ENCODE measurements at places on chromosomes 16 and 17.
A peak's percentile ranks its signal among the peaks of the same experiment; 100 is the strongest.

GRCh38 chr16:72172105-72173034, at the start of gene PMFBP1:
Gene PMFBP1, minus strand, starts transcription at chr16:72172155. Its CDS starts 947 bp downstream, at chr16:72171208.
- DNase-seq = no peak

DNA sequence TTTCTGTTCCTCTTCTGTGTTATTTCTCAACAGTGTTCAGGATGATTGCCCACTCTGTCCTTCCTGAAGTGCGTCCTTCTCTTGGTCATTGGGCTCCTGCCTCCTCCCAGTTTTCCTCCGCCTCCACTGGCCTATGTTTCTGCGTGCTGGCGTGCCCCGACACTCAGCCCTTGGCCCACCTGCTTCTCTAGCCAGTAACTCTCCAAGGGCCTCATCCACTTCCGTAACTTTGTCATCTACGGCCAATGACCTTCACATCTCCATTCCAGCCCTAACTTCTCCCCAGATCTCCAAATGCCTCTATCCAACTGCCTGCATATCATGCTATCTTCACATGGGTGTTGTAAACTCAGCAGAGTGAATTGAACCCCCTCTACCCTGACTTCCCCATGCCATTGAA, 39.6 kb upstream of the RPL38 start:
- no peak for DNase-seq

- no peak for DNase-seq
These were observed 89.6 kb downstream of the CDH13 start for GRCh38 chr16:82716361-82716855.

GRCh38 chr16:30731411-30731810, 16.8 kb upstream of the PHKG2 start:
- DNase-seq = no peak

GRCh38 chr16:16038950-16039349, 89.5 kb downstream of the ABCC1 start:
- no peak for DNase-seq

DNA sequence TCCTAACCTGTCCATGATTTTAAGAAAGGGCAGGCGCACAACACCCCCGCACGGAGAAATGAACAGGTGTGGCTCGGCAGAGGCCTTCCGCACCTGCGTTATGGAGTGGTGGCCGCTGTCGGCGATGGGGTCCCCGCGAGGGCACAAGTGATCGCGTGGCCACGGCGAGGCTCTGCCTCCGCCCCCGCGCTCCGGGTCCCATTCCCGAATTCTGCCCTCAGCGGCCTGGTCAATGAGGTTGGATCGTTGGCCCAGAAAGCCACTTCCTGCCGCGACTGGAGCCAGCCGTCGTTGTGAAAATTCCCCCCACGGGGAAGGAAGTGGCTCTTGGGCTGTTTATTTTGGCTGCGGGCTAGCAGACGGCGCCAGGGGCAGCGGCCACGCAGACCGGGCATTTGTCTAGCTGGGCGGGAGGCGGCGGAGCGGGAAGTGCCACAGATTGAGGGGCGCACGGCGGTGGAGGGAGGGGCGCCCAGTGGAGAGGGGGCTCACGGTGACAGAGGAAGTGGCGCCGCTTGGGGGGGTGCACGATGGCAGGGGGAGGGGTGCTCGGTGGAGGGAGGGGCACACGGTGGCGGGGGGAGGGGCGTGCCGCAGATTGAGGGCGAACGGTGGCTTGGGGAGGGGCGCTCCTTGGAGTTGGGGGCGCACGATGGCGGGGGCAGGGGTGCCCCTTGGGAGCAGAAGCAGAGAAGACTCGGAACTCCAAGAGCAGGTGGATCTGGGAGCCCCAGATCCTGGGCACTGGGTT, 25.0 kb downstream of the MRC2 start:
- DNase-seq = peak; percentile 38

GRCh38 chr17:82756166-82756565, 4.3 kb downstream of the TBCD start:
- no peak for DNase-seq

DNA sequence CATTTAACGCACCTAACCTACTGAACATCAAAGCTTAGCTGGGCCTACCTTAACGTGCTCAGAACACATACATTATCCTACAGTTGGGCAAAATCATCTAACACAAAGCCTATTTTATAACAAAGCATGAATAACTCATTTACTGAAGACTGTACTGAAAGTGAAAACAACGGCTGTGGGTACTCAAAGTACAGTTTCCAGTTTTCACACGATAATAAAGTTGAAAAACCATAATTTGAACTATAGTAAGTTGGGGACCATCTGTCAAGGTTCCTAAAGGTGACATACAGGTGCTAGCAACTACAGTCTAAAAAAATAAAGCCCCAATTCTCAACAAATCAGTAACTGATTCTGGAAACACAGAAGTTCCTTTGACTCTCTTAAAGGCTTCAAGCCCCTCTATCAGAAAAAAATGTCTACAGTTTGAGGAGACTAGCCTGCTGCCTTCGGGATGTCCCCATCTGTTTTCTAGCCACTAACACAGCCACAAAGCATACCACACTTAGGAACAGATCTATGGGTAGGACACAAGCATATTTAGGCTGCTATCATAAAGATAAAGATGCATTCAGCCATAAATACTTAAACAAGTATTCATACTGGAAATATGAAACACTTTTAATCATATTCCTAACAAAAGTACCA, 71.3 kb downstream of the KANSL1 start:
- DNase-seq = no peak

GRCh38 chr17:32485261-32486110, 1.3 kb upstream of the CDK5R1 start:
- DNase-seq = no peak

GRCh38 chr17:73539166-73539565, 105.1 kb downstream of the SDK2 start:
- no peak for DNase-seq

GRCh38 chr16:85480727-85481101, 132.4 kb upstream of the GSE1 start:
- DNase-seq = no peak

DNA sequence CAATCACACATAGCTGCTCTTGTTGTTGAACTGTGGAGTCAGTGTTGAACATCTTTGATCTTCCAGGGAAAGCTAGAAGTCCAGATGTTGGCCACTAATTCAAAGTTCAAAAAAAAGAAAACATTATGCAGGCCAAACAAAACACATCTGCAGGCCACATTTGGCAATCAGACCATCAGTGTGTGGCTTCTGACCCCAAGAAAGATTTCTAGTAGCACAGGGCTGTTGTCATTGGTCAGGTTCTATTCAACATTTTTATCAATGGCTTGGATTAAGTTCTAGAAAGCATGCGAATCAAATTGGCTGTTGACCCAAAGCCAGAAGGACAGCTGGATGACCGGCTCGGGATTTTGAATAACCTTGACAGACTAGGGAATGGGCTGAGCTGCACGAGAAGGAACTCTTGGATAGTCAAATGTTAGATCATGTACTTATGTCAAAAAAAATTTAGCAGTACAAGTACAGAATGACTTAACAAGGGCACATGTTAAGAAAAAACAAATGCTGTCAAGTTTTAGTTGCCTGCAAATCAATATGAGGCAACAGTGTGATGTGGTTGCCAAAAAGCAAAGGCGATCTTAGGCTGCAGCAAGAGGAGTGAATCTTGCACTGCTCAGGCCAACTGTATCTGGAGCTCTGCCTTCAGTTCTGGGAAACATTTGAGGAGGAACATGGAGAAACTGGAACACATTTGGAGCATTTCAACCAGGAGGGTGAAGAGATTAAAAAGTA, 187.6 kb downstream of the RGS9 start:
- no peak for DNase-seq

DNA sequence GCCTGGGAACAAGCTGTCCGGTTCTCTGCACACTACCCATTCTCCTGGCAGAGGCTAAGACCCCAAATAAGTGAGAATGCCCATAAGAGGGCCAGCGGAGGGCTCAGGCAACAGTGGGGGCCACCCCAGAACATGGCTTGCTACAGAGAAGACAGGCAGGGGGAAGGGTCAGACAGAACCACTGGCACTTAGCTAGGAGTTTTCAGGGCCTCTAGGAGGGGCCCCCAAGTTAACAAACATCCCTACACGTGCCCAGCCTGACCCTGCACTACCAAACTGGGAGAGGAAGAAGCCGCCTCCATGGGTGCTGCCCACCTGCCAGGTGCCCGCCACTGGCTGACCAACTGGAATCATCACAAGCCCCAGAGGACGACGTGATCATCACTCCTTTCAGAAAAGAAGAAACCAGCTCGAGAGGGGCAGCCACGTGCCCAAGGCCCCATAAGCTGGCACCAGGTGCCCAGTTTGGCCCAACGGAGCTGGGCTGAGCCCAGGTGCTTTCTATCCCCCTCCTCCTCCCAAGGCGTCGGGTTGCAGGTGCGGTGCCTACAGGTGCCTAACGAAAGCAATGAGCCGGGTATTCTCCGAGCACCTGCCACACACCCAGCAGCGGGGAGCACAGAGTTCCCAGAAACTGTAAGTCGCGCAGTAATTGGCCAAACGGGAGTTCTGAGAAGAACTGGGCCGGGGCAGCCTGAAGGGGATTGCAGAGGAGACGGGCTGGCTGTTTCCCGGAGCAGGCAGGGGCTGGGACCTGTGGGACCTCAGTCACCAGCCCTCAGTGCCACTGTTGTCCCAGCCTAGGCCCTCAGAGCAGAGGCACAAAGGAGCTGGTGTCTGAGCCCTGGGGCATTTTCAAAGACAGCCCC, 13.2 kb downstream of the RPH3AL start:
- no peak for DNase-seq

DNA sequence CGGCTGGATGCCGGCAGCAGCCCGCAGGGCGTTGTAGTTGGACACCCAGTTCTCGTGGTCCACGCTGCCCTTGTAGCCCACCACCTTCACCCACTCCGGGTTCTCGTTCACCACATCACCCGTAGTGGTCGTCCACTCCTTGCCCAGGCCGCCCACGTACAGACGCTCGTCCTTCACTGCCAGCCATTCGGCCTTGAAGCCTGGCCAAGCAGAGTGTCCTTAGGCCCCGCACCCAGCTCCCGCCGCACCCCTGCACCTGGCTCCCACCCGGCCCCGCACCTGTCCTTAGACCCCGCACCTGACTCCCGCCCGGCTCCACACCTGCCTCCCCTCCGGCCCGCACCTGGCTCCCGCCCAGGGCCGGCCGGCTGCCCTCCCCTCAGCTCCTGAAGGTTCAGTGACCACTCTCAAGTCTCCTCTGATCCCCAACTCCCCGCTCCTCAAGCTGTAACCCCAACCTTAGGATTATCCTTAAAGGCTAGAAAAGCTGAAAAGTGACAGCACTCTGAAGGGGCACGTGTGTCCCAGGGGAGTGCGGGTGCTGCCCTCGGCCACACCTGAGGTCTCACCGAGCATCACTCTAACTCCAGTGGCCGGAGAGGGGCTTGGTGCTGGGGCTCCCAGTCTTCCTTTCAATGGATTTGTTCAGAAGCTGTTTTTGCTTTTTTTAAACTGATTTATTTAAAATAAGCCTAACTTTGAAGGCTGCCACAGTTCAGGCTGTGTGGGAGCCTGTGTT, 14.4 kb downstream of the CANT1 start:
- DNase-seq = no peak

DNA sequence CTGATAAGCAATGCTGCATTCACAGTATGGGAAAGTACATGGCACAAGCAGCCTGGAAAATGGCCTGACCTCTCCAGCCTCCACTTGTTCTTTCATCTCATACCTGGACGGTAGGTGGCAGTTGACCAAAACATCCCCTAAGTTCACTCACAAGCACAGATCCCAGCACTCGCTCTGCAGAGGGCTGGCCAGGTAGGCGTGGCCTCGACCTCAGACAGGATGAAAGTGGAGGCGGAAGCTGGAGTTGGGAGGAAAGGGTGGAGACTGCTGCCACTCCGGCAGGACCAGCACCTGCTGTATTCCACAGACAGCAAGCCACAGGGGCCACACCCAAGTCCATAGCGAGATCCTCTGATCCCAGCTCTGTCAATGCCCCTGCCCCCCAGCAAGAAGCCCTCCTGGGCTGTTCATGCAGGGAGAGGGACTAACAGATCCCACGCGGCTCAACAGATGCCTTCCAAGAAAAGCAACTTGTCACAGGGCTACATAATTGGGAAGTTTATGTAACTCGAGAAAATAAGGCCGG, 31.3 kb downstream of the ZCCHC14 start:
- peak; percentile 87 for DNase-seq

GRCh38 chr17:49703557-49704277, 4.0 kb downstream of the SLC35B1 start:
- DNase-seq = peak; percentile 15

- no peak for DNase-seq
These were observed 4.3 kb upstream of the RANGRF start for GRCh38 chr17:8284126-8284525.

- no peak for DNase-seq
These were observed 690.4 kb upstream of the RBFOX1 start for GRCh38 chr16:6642271-6642670.

- no peak for DNase-seq
These were observed 10.8 kb upstream of the BCAR1 start for GRCh38 chr16:75262104-75262799.

- no peak for DNase-seq
These were observed 230.6 kb upstream of the RPL38 start for GRCh38 chr17:73972901-73973300.

DNA sequence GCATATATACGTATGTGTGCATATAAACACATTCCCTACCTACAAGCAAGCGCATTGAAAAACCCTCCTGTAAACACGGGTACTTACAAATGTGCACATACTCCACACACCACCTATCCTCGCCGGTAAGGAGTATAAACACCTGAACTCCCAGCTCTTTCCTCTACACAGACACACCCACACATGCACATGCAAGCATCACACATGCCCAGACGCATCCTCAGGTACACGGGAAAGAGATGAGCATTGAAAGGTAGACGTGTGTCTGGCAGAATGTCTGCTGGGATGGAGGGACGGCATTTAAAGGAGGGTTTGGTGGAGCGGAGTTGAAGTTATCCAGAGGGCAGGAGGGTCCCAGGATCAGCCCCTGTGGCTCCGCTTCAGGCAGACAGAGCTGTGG, 4.7 kb upstream of the SMTNL2 start:
- DNase-seq = no peak

DNA sequence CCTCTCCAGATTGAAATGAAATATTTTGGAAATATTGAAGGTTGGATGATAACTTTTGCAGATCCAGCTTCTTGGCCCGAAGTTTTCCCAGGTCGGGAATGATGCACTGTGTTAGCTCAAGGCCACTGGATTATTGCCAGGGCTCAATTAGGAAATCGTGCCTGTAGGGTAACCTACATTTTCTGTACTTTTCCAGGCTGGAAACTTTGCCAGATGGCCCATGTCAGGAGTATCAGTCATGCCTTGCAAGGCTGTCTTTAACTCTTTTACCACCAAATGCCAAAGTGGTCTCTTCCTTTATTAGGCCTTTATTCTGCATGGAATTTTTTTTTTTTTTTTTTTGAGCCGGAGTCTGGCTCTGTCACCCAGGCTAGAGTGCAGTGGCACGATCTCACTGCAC, 8.9 kb upstream of the SEC14L1 start:
- no peak for DNase-seq

DNA sequence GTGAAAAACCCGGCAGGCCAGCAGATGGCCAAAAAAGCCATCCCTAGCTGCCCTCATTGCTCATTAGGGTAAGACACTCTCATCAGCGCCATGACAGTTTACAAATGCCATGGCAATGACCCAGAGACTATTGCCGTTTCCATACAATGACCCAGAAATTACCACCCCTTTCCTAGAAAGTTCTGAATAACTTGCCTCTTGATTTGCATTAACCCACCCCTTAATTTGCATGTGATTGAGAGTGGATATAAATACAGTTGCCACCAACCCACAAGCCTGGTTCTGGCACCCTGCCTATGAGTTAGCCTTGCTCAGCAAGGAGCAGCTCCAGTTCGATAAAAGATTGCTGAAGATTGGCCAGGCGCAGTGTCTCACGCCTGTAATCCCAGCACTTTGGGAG, 16.1 kb upstream of the C16orf54 start:
- no peak for DNase-seq

- DNase-seq = no peak
These were observed 151.2 kb upstream of the AXIN2 start for GRCh38 chr17:65712383-65713267.
